NCI-H2107 (cell line): ENCODE measurements at places on chromosomes 3 and 15.

DNA sequence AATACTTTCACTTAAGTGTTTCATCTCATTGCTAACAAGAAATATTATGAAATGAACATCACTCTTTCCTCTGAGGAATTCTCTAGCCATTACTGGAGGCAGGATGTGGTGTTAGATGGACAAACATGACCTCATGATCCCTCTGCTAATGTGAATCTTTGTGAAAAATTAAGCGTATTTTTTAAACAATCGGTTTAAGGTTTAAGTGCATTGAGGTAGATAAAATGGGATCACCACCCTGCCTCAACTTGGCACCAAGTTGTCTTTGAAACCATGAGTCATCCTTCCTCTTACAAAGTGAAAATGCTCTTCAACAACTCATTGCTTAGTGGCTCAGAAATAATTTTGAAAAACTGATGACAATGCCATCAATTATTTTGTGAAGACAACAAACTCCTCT lies 76.0 kb upstream of the DCBLD2 start:
- no peak for DNase-seq

- no peak for DNase-seq
Measured at GRCh38 chr3:177334803-177335202, 137.5 kb upstream of the TBL1XR1 start.

DNA sequence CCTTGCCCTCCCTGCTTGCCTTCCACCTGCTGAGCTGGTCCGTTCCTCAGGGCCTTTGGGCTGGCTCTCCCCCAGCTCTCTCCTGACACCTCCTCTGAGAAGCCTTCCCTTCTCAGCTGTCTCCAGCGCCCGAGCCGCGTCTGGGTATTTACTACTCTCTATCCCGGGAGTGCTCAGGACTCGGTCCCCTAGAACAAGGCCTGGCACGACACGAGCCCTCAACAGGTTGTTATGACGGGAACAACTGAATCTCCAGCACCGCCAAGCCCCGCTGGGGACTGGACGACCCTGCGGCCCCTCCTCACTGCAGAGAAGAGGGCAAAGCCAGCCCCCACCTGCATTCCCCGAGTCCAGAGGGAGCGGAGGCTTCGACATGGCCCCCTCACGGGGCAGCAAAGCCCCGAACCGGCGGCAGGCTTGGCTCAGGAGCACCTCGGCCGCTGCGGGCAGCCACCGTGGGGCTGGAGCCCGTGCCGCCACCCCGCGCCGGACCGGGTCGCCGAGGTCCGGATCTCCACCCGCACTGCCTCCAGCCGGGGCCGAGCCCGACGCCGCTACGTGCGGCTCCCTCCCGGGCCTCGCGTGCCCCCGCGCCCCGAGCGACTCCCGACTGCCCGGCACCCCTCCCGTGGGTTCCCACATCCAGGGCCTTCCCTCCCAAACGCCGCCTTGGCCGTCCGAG lies 792 bp downstream of the TPRA1 start:
- no peak for DNase-seq

DNA sequence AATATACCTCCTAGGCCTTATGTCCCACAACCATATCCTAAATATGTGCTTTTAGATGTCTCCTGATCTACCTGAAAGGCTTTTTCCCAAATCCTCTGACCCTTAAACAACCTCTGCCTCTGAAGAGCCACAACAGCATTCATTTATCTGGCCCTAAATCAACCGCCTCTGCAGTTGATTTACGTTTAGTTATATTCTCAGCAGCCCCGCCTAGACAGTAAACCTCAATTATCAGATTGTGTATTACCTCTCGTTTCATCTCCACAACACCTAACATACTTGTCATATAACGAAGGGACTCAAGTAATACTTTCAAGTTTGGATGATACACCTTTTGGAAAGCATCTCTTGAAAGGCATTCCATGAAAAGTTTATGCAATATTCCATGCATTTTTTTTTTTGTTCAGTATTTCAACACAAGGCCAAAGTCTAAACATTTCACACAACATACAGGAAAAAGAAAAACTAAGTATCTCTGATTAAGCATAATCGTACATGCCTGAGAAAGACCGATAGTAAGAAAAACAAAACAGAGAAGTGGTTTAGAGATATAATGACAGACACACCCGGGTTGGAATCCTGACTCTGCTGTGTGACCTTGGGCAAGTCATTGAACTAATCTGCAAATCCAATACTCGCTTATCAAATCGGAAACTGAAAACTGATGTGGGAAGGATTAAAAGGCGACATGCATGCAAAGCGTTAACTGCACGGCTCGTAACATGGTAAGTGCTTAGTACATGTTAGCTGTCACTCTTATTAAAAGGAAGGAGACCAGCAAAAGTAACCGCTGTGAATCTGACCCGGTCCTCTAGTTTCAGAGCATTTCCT lies 778 bp downstream of the CRBN start:
- DNase-seq = no peak

GRCh38 chr3:111810909-111811308 lies 48.2 kb upstream of the PHLDB2 start:
- no peak for DNase-seq

DNA sequence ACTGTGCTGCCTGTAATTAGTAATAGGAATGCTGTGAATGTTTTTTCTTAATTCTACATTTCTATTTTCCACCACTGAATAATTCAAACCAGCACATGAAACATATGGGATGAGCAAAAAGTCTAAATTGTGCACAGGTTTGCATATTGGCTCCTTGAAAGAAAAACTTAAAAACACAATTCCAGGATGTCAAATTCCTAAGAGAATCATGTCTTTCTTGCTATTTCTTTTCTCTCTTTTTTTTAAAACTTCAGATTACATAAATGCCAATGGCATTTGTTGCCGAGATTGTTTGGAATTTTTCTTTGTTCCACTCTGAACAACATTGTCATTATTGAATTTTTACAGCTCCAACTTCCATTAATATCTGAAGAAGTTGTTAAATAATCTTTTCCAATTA lies 60.8 kb downstream of the VGLL3 start:
- no peak for DNase-seq

GRCh38 chr15:88776646-88777045 lies 26.6 kb upstream of the ACAN start:
- no peak for DNase-seq

- DNase-seq = no peak
Measured at GRCh38 chr15:90812171-90812957, 56.0 kb upstream of the FURIN start.

- no peak for DNase-seq
Measured at GRCh38 chr15:58070801-58071418, 5.4 kb upstream of the ALDH1A2 start.

GRCh38 chr3:128182656-128183055 lies 29.4 kb downstream of the EEFSEC start:
- DNase-seq = no peak
